A549 (cell line): ENCODE measurements at places on chromosomes 3 and 15.

GRCh38 chr3:124459678-124460077 lies 270.6 kb upstream of the UMPS start:
- no peak for DNase-seq

GRCh38 chr3:56238299-56238698 lies 230.0 kb downstream of the ERC2 start:
- DNase-seq: no peak

GRCh38 chr3:104988496-104988895 lies 378.2 kb upstream of the ALCAM start:
- DNase-seq: no peak

- no peak for DNase-seq
These were observed 4.1 kb downstream of the RASGRP1 start for GRCh38 chr15:38560456-38560926.

GRCh38 chr15:73658645-73659044 lies 25.5 kb upstream of the NPTN start:
- no peak for DNase-seq

DNA sequence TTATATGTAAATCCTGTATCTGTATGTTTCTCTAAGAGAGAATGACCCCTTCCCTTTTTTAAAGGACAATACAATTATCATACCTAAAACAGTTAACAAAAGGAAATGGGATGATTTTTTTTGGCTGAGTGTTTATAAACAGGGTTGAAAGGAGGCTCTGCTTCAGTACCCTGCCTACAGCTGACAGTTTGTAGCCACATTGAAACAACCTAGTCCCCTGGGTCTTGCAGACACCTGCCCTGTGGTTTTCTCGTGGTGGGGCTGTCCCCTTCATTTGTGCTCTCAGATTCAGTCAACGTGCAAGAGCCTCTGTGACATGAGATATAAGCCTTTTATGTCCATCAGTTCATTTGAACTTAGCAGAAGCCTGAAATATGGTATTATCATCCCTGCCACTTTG lies 2.3 kb upstream of the HMCES start:
- DNase-seq: no peak

GRCh38 chr3:63764511-63764910 lies 54.6 kb upstream of the C3orf49 start:
- DNase-seq: no peak

GRCh38 chr15:65918357-65918920 lies 49.1 kb downstream of the RAB11A start:
- DNase-seq: no peak

DNA sequence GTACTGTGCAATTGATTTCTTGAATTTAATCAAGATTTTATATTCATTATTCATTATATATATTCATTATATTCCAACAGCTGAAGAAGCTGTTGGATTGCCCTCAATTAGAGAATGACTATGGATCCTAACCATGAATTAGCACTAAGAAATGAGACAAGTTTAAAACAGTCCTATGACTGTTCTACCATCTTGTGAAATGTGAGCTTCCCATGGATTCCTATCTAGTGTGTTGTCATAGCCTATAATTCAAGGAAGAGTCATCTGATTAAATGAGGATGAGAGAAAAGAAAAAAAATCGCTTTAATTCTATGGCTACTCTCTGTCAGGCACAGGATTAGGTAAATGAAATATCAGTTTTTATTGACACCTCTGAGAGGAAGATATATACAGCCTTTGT lies 696.6 kb upstream of the NAALADL2 start:
- no peak for DNase-seq

GRCh38 chr15:77631745-77632533 lies 773 bp downstream of the LINGO1 start:
- peak; percentile 34 for DNase-seq

- DNase-seq: no peak
These were observed 125.2 kb downstream of the TMCO5A start for GRCh38 chr15:38059665-38060064.
